ENCODE measurements at places on chromosomes 7 and 10.

DNA sequence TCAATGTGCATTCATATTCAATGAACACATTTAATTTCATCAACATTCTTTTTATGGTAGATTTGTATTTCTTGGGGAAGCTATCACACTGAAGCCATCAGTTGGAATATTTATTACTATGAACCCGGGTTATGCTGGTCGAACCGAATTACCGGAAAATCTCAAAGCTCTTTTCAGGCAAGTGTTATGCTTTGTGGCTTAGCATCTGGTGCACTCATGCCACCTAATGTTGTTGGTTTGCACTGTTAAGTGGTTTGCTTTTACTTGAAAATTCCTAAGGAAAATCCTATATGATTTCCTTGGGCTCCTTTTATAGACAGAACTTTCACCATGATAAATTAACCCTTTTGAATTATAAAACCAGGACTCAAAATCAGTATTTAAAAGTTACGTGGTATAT is 147.9 kb downstream of the DNAH11 start:
- no peak for DNase-seq

DNA sequence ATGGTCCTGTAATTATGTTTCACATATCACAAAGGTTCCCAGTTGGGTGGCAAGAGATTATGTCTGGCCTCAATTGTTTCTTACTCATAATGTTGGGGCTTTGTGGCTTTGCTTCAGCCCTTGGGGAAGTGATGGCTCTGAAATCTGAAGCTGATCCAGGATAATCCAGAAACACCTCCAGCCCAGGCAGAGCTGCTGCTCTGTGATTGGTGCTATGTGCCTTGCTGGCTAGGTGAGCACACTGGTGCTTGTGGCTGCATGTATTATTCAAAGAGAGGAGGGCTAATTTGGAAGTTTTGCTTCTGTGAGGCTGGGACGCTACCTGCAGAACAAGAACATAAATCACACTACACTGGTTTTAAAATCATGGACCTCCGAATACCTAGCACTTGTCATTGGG is 346.6 kb upstream of the MGMT start:
- no peak for DNase-seq

GRCh38 chr7:102994567-102994966 is 80.0 kb downstream of the FBXL13 start:
- DNase-seq = no peak

DNA sequence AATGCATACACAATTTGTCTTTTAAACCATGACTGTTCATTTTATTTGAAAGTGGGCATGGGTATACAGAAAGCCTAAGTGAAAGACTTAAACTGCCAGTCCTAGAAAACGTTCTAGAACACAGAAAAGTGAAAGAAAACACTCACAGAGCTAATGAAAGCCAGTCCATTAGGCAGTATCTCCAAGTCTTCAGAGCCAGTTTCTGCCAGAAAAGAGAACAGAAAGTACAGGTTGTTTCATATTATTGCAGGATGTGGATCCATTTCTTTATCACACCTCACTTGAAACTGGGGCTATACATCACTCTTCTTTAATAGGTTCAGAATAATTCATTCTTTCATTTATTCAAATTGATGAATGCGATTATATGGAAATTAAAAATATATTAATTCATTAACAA is 7.7 kb downstream of the PON1 start:
- DNase-seq = no peak

DNA sequence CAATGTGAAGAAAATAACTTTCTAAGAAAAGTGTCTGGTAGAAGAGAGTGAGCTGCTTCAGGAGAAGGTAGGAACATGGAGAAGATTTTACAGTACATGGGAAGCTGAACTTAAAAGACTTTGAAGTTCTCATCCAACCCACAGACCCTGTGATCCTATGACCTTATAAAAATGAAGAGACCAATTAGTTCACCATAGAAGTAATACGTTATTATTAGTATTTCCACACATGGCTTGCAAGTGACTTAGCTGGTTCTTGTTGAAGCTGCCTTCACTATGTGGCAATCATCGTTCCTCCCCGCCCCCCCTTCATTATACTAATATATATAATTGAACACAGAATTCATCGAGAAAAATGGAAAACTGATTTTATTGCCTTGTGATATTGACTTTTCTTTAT is 129.1 kb downstream of the SND1 start:
- DNase-seq = no peak

- no peak for DNase-seq
Observed at GRCh38 chr7:118708741-118709140, 484.2 kb downstream of the ANKRD7 start.

GRCh38 chr10:21694631-21695030 is 160.6 kb downstream of the MLLT10 start:
- DNase-seq = no peak

- DNase-seq = no peak
Observed at GRCh38 chr7:77205706-77206105, 6.1 kb upstream of the FGL2 start.

- DNase-seq = no peak
Observed at GRCh38 chr10:50432211-50433009, 181.1 kb upstream of the ASAH2 start.

- DNase-seq = peak; percentile 14
Observed at GRCh38 chr7:12490107-12490688, 80.3 kb upstream of the SCIN start.

GRCh38 chr7:3243256-3243655 is 57.8 kb upstream of the SDK1 start:
- DNase-seq = no peak

GRCh38 chr7:134856691-134857090 is 77.3 kb downstream of the CALD1 start:
- DNase-seq = no peak

GRCh38 chr10:59684006-59684405 is 25.6 kb downstream of the SLC16A9 start:
- no peak for DNase-seq

GRCh38 chr10:116143673-116144222 is 129.3 kb downstream of the GFRA1 start:
- no peak for DNase-seq

DNA sequence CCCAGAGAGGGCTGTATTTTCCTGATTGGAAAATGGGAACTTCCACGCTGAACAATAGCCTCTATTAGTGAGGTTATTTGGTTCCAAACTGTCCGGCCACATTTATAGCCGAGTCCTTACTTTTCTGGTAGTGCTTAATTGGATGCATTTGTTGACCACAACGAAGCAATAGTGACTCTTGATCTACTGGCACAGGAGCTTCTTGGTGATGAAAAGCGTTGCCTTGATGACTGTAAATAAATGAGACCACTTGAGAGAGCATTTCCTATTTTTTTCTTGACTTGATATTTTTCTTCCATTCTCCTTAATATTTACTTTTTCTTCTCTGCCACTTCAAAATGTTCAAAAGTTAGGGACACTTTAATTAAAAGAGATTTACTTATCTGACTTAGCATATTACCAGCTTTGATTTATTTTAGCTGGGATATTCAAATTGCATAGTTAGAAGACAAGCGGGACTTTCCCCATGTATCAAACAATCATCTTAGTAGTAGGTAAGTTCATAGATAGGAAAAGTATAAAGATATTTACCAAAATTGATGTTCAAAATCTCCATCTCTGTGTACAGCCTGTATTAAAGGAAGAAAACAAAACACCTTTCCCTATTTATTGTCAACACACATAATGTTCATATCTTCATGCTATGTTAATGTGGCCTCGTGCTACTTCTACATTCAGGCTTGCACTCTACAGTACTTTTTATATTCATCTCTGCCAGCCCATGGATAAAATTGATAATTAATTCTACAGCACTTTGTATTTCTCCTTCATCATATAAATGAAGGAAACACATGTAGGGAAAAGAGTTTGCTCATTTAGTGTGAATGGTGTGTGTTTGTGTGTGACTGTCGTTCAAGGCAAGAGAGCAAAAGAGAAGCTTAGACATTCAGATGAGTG is 5.1 kb upstream of the SP8 start:
- no peak for DNase-seq

DNA sequence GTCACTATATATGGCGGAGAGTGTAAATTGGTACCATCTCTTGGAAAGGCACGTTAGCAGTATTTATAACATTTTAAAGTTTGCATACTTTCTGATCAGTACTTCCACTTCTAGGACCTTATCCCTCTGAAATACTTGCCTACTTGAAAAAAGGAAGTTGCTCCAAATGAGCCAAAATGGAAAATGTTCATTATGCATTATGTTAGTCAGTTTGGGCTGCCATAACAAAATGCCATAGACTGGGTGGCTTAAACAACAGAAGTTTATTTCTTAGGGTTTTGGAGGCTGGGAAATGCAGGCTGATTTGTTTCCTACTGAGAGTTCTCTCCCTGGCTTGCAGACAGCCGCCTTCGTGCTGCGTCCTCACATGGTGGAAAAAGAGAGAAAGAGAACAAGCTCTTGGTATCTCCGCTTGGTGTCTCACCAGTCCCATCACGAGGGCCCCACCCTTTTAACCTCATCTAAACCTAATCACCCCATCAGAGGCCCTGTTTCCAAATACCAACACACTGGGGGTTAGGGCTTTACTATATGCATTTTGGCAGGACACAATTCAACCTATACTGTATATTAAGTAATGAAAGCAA is 6.9 kb downstream of the SNX10 start:
- no peak for DNase-seq

DNA sequence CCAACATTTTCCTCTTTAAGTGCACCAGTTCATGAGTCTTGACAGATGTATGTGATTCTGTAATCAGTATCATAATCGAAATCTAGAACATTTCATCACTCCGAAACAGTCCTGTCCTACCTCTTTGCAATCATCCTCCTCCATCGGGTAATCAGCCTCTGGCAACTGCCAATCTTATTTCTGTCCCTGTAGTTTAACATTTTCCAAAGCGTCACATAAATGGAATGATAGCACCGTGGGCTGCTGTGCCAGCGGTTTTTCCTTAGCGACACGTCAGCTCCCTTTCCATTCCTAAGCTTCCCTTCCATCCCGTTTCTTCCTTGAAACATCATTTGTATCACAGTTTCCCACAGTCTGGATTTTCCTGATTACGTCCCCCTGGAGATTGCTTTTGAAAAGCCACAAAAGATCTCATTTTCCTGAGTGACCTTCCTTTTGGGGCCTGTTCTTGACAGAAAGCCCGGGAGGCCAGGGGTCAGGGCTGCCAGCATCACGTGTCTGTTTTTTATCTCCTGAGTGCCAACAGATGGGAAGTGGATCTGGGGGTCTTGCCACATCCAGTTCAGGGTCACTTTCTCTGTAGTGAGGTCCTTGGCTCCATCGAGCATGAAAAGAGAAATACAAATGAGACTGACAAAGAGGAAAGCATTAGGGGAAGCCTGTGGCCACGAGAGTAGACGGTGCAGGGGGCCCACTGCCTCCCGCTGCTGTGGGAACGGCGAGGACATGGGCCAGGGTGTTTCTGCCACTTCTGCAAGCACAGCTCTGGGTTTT is 31.6 kb downstream of the TMEM120A start:
- no peak for DNase-seq

GRCh38 chr10:52066383-52066782 is 247.7 kb upstream of the DKK1 start:
- no peak for DNase-seq

- DNase-seq = no peak
Observed at GRCh38 chr7:73439410-73439704, 5.8 kb downstream of the FZD9 start.

- no peak for DNase-seq
Observed at GRCh38 chr7:21407796-21408480, 19.9 kb upstream of the SP4 start.

DNA sequence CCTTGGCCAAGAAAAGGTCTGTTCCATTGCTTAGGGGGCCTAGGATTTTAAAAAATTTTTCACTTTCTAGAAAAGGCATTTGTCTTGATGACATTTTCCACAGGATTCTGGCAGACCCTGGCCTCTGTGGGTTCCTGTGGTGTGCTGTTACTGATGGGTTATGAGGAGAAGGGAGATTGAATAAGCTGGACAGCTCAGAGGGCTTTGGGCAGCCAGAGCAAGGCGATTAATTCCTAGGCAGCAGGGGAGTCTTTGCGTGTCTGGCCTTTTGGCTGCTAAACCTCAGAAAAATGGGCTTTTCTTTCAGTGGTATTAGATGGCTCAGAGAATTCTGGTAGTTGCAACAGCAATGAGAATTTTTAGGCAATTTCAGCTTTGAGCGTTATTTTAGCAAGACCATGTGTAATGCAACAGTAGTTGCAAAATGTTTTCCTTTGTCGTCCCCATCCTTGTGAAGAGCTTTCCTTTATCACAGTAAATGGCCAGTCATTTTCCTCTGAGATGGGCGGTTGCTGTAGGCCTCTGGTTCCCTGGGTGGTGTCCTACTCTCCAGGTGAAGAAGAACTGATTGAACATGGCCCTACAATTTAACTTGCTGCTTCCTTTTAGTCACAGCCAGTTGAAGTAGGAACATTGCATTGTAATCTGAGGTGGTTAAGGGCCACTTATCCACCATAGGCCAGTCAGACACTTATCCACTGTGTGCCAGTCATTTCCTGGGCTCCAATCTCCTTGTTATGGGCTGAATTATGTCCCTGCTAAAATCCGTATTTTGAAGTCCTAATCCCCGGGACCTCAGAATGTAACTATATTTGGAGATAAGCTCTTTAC is 43.2 kb downstream of the SH2D4B start:
- no peak for DNase-seq

- DNase-seq = peak; percentile 83
Observed at GRCh38 chr7:139046143-139046542, 10.3 kb upstream of the ZC3HAV1L start.

DNA sequence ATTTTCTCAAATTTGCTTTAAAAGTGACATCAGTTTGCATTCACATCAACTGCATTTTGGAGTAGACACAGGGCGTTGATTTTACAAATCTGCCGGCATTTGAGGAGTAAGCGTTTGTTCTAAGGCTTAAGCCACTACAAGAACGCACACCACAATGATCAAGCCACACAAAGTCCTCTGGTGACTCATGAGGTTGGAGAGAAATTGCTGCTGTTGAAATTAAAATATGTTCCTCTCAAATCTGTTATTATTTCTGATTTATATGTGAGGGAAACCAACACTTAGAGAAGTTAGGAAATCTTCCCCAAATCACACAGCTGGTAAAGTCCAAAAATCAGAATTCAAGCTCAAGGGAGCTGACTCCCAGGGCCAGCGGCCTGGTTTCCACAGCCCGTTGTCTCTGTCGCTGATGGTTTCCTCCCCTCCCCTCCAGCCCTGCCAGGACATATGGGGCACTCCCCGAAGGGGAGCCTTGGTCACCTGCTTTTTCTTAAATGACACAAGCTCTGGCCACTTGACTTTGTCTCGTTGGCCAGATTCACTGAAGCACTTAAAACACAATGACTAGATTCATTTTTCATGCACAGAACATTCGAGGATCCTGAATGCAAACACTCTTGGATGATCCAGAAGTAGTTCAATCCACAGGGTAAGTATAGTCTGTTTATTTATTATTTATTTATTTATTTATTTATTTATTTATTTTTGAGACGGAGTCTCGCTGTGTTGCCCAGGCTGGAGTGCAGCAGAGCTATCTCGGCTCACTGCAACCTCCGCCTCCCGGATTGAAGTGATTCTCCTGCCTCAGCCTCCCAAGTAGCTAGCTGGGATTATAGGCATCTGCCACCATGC is 29.2 kb upstream of the KLF6 start:
- no peak for DNase-seq

GRCh38 chr10:80070057-80070456 is 8.4 kb upstream of the TMEM254 start:
- DNase-seq = no peak

GRCh38 chr10:34186745-34187144 is 628.4 kb downstream of the PARD3 start:
- no peak for DNase-seq

All from NCI-H2107 (cell line).